ENCODE measurements at places on chromosomes 11 and 22. TPM values are rescaled to one million over a fixed set of nuclear protein-coding genes. Genes with fewer than 3 reads are reported as not detected.
A peak's percentile ranks its signal among the peaks of the same experiment; 100 is the strongest.

LINC01488 gene
- not detected for total RNA-seq

PRMT3 gene
- total RNA-seq: 33.6 TPM

SLC6A5 gene
- not detected for total RNA-seq

ELFN2 gene
- 0.41 TPM for total RNA-seq

PTPN5 gene
- total RNA-seq: not detected

- no peak for DNase-seq
Observed at GRCh38 chr11:116202922-116203321, 569.9 kb downstream of the BUD13 start.

GRCh38 chr11:111452146-111452545, 60.0 kb downstream of the BTG4 start:
- DNase-seq: no peak

DNA sequence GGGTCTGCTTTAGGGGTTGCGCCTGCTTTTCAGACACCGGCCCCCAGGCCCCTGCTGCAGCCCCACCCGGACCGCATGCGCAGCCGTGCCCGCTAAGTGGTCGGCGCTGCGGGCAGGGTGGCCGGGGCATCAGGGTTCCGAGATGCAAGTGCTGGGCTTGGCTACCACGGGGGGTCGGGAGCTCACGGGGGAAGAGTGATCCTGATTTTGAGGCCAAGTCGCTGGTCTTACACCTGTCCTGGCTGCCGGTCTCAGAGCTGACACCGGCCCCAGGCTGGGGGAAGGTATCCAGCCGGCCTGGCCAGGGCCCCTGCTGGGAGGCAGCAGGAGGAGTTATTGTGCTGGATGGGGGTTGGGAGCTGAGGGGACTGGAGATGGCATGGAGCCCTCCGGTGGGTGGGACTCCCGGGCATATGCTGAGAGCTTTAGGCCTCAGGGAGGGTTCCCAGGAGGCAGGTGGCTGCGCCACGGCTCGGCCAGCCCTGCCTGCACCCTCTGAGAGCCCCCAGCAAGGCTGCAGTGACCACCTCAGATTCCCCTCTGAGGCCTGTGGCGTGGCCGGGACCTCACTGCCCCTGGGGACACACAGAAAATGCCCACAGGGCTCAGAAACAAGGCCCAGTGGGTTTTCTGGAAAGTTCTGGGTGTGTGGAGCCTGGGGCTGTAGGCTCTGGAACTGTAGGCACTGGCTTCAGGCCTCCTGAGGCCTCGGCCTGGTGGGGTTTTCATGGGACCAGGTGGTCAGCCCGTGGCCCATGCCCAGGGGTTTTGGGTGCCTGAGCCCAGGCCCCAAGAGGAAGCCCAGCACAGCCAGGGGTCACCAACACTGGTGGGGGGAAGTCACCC, 4.4 kb upstream of the MUC5AC start:
- DNase-seq: peak; percentile 56

DNA sequence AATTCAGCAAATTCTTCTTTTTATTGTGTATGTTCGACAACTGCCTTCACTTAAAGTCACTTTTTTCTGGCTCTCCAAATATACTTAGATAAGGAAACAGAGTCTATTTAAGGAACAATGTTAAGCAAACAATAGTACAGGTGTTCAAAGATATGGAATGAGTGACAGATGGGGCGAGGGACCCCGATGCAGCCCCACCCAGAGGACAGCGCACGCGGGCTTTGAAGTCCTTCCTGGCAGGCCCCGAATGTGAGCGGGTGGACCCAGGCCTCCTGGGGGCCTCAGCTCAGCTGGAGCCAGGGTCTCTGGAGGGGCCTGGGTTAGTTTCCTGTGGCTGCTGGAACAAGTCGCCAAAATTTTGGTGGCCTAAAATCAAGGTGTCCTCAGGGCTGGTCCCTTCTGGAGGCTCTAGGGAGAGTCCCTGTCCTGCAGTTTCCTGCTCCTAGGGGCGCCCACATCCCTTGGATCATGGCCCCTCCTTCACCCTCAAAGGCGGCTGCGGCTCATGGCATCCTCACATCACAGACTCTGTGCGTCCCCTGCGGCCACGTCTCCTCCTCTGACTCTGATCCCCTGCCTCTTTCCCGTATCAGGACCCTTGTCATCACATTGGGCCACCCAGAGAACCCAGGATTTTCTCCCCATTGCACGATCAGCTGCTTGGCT, 40.6 kb upstream of the KCNQ1OT1 start:
- no peak for DNase-seq

GRCh38 chr11:44306052-44306917, 3.7 kb downstream of the ALX4 start:
- no peak for DNase-seq

DNA sequence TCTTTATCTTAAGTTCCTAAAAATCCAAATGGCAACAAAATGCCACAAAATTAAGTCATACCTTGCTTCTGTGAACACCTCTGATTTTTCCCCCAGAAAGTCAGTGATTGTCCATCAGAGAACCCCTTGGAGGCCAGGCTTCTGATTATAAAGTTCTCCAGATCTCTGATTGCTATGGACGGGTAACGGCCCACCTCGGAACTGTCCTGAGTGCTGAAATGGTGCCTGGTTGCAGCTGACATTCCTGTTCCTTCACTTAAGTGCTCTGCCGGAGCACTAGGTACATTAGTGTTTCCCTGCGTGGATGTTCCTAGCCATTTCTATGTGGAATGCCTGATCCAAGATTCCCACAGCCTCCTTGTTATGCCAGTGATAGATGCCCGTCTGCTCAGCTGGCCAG, 85.0 kb downstream of the CHST1 start:
- no peak for DNase-seq

DNA sequence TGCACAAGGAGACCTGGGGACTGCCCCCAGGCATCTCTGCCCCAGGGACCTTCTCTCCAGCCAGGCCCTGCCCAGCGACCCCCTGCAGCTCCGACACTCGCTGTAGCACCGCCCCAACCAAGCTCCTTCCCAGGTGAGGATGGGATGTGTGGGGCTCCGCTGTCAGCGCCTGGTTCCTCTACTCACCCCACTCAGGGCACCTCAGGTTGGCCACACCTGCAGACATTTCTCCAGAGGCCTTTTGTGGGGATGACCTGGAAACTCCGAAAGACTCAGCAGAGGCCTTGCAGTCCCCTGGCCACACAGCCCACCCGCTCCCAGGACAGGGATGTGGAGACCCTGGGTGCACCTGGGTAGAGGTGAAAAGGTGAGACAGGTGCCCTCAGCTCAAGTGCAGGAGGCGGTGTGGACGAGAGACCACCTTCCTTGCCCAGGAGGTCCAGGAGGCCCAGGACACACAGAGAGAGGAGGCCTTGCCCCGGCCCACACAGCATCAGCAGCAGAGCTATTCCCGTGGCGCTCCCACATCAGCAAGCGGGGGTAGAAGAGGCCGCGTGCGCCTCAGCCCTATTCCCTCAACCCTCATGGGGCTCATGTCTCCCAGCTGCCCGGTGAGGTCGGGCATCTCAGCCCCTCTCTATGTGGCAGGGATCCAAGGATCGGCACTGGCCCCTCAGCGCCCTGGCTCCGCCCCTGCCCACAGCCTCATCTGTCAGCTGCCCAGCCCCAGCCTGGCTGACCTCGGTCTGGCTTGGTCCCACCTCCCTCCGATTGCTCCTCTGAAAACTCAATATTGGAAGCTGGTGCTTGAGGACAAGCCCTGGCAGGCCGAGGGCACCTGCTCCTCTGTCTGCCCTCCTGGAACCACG, 20.9 kb downstream of the TRPM5 start:
- no peak for DNase-seq

DNA sequence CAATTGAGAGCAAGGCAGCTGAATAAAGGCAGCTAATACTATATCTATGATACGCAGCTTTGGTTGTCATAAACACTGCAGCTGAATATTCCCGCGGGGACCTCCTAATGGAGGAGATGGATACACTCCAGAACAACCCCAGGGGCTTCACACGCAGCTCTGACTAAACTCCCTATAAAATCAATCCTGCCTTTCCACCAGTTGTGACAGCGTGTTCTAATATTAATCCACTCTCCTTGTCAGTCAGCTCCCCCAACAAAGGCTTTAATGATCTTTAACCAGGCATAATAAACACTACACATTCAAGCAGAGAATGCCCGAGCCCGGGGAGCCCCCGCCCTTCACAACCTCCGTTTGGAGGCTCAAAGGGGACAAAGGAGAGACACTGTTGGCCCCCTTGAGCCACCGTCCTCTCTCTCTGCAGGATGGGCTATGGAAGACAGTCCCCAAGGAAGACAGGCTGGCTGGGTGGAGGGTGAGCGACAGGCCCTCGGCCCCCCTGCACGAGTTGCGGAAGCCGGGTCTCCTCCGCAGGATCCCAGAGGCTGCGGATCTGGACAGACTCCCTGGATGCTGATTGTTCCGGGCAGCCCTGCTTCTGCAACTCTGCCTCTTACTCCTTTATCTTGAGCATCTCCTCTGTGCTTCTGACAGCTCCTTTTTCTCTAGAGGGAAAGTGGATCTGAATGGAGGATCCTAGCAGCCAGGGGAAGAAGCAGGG, 565.2 kb downstream of the BUD13 start:
- DNase-seq: no peak

DNA sequence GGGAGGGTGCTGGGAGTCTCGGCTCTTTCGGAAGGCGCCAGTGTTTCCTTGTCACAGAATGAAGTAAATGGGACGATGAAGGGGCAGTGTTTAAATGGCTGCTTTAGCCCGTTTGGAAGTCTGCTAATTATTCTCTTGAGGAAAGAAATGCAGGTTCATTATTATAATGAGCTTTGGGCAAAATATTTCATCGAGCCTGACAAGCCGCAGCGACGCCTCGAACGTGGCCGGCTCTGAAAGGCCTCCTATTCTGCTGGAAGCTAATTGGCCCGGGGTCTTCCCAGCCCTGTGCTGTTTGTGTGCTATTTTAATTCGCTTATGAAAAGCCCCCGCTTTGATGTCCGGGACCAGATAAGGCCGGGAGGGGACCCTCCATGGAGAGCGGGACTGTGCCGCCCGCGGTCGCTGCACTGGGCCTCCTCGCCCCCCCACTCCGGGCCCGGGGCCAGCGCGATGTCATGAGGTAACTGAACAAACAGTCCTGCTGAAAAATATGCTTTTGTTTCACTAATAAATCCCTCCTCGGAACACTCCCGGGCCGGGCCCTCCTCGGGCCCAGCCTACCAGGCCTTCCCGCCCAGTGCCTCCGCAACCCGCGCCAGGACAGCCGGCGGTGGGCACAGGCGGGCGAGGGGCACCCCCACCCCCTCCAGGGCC, 78.4 kb downstream of the CDKN1C start:
- DNase-seq: no peak

DNA sequence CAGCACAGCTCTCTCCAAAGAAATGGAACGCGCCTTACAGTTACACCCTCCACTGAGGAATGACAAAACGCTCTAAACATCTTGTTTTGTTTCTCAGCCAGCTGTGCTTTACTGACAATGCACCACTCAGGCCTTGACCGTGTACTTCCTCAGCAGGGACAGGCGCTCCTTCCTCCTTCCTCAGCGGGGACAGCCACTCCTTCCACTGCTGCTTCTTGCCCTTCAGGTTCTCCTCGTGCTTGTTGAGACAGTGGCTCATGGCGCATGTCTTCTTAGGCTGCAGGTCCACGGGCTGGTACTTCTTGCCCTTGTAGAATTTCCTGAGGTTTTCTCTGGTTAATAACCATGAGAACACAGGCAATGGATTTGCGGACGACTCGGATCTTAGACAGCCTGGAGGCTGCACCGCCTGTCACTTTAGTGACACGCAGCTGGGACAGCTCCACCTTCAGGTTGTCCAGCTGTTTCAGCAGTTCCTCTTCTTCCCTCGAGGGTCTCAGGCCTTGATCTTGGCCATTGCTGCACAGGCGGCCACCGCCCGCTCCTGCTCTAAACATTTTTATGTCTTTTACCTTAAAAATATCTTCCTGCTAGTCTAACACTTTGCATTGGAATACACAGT, 613.8 kb downstream of the BRD1 start:
- no peak for DNase-seq

DNA sequence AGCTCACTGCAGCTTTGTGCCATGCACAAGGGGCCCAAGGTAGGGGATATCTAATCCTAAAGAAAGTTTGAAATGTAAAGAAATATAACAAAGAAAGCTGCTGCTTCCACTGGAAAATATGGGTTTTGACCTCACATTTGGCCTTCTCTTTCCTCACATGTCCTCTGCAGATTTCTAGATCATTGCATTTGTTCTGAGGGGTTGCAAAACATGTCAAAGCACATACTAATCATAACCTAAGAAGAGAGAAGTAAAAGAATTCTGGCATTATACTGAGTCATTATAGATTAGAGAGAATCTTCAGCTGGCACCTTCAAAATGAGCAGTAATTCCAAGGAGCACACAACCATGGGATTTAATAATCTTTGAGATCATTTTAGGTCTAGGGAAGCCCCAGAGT, 92.5 kb upstream of the CHRM4 start:
- DNase-seq: no peak

DNA sequence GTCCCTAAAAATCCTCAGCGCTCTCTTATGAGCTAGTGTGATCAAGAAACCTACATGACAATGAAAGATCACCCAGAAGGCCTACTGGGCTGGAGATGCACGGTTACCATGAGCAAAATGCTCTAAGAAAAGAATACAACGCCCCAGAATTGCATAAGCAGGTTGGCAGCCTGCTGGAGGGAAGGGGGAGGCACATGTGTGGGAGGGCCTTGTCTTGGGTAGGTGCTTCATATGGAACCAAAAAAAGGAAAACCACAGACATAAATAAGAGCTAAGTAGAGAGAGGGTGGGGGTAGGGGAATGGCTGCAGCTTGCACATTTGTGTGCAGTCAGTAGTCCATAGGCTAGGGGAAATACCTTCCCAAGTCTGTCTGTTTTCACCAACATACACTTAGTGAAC, 2.8 kb downstream of the SIAE start:
- no peak for DNase-seq

DNA sequence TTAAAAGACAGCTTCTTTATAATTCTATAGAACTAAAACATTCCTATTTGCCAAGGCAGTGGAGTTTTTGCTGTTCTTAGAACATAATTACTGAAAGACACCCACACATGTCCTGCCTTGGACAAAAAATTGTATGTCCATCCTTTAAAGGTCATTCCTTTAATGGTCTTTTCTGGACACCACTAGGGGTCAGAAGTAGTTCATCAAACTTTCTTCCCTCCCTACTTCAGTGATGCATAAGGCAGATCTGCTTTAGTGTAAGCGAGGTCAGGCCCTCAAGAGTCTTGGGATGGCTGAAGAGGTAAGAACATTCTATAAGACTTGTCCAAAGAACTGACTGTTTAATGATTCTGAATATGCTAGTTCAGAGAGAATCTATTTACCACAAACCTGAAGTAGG, 4.3 kb upstream of the OR51V1 start:
- no peak for DNase-seq
